ENCODE measurements at places on chromosomes 16 and 17.

GRCh38 chr17:77498091-77498741 is 357.4 kb downstream of the SEC14L1 start:
- no peak for DNase-seq

- peak; percentile 27 for DNase-seq
Observed at GRCh38 chr17:69729944-69730343, 315.4 kb downstream of the MAP2K6 start.

GRCh38 chr17:19656851-19657581 is 8.5 kb downstream of the ALDH3A2 start:
- no peak for DNase-seq

- no peak for DNase-seq
Observed at GRCh38 chr17:21152731-21153130, 26.0 kb downstream of the DHRS7B start.

- peak; percentile 51 for DNase-seq
Observed at GRCh38 chr17:47621293-47622179, 28.2 kb upstream of the KPNB1 start.

- no peak for DNase-seq
Observed at GRCh38 chr17:74647871-74648672, 24.5 kb upstream of the CD300E start.

- no peak for DNase-seq
Observed at GRCh38 chr17:58120195-58120822, 27.9 kb upstream of the OR4D1 start.

DNA sequence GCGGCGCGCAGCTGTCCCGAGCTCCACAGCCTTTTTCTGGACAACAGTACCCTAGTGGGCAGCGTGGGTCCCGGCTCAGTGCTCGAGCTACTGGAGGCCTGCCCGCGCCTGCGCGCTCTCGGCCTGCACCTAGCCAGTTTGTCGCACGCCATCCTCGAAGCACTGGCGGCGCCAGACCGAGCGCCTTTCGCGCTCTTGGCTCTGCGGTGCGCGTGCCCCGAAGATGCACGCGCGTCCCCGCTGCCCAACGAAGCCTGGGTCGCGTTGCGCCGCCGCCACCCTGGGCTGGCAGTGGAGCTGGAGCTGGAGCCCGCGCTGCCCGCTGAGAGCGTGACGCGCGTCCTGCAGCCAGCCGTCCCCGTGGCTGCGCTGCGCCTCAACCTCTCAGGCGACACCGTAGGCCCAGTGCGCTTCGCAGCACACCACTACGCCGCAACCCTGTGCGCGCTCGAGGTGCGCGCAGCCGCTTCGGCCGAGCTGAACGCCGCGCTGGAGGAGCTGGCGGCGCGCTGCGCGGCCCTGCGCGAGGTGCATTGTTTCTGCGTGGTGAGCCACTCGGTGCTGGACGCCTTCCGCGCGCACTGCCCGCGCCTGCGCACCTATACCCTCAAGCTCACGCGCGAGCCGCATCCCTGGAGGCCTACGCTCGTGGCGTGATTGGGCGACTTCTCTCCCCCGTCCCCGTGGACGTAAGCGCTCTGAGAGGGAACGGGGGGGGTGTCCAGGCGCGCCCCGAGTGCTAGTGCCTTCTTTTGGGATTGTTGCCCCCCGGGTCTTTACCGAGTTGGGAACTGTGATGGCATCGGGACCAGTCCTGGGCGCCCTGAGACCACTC is 1.2 kb upstream of the HSF4 start:
- DNase-seq, result no peak

- DNase-seq, result no peak
Observed at GRCh38 chr16:85605912-85606841, 6.9 kb upstream of the GSE1 start.

- no peak for DNase-seq
Observed at GRCh38 chr17:73232587-73233373, 28.9 kb downstream of the CPSF4L start.

DNA sequence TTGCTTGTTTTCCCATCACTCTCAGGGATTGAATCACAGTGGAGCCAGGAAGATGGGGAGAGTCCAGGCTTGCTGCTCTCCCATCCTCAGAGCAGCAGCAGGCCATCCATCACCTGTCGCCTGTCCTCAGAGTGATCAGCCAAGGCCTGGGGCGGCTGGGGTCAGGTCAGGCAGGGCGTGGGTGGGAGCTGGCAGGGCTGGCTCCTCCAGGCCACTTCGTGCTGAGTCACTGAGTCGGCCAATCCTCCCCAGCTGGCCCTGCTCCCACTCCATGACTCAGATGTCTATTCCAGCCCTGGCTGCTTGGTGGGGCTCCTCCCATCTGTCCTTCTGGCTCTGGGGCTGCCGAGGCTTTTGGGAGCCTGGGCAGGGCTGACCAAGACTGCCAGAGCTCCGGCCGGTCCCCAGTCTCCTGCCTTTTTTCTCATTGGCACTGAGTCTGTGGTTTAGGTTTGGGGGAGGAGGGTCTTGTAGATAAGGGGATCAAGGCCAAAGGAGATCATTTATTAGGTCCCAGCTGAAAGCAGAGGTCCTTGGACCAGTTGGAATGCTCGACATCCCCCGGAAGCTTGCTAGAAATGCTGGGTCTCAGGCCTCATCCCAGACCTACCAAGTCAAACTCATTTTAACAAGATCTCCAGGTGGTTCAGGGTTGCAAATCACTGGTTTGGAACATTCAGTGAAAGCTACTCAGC is 72.7 kb downstream of the ABCC1 start:
- DNase-seq, result peak; percentile 85

- DNase-seq, result no peak
Observed at GRCh38 chr17:1621273-1621954, 7.2 kb downstream of the SLC43A2 start.

DNA sequence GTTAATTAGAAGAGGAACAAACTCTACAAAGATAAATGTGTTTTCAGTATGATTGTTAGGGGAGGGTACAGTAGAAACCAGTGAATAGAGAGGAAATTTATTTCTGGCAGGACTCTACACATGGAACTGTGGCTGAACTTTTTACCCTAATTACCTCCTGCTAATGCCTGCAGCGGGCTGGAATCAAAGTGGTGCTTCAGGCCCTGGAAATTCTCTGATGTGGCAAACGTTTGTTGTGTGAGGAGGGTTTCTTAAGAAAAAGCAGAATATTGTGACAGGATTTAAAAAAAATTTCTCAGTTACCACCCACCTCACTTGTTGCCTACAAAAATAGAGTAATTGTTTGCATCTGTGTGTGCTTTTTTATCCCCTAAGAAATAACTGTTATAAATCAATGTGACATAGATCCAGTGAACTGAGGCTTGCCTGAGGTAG is 154.5 kb downstream of the BCAS3 start:
- no peak for DNase-seq

DNA sequence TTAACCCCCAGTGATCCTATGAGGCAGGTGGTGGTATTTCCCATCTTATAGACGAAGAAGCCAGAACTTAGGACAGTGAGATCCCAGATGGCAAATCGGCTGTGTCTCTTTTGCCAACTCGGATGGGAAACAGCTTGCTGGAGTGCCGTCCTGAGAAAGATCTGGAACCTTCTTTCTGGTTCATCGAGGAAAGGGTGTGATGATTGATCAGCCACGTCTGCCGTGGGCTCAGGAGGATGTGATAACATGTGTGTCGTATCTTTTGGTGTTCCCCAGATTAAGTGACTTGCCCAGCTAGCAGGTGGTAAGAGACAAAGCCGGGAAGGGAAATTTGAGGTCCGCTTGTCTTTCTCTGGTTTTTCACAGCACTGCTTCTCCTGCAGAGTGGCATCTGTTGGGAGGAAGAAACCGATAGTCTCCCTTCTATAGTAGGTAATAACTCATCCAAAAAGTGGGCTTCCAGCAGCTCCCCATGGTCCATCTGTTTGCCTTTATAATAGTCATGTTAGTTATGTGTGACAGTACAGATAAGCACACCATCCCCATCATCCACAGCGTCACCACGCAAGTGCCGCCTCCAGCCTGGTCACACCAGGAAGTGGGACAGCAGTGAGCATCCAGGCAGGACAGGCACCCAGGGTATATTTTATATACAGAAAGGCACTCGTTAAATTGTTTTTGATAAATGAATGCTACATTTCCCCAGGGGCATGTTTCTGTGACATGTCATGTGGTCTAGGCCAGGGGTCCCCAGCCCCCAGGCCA is 175.5 kb downstream of the KATNIP start:
- DNase-seq, result no peak

DNA sequence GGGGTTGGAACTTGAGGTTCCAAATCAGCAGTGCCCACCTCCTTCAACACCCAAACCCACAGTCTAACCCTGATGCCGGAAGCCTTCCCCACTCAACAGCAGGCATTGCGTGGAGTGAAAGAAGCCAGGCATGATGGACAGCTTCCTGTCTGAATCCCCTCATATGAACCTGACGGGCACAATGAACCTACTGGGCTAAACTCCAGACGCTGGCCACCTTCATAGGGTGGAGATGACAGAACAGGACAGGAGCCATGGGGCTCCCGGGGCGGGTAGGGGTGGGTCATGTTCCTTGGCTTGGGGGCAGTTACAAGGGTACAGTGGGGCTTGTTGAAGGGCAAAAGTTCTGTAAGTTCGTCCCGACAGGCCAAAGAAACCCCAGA is 460 bp upstream of the HSBP1 start:
- no peak for DNase-seq

DNA sequence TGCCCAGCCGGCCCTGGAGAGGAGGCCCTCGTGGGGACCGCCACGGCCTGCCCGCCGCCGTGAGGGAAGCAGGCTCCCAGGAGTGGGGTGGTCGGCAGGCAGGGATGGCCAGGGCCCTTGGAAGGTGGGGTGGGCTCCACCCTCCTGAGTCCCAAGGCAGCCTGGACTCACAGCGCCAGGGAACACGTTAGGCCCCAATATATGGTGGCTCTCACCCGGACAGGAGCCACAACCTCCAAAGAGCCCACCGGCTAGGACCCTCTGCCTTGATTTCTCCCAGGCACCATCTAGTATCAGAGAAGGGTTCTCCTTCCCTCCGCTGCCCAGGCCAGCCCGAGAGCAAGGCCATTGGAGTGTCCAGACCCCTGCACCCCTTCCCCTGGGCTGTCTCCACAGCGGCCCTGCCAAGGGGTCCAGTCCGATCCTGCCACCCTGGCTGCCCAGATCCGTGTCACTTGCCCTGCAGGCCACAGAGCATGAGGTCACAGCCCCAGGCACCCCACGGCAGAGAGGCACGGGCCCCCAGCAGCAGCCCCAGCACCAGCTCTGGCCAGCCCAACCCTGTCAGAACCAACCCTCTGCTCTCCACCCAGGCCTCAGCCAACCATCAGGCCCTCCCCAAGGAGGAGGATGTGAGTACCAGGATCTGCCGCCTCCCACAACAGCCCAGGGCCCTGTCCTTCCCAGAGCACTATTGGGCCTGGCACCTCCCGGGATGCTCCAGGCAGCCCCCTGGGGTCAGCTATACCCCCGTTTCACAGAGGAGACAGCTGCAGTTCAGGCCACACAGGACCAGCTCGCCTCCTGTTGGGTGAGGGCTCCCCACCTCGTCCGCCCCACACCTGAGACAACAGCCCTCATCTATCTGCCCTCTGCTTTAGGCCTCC is 1.1 kb upstream of the AXIN1 start:
- DNase-seq, result no peak

All from BJ (cell line).